ENCODE measurements at places on chromosomes 5 and 9.
A peak's percentile ranks its signal among the peaks of the same experiment; 100 is the strongest.

DNA sequence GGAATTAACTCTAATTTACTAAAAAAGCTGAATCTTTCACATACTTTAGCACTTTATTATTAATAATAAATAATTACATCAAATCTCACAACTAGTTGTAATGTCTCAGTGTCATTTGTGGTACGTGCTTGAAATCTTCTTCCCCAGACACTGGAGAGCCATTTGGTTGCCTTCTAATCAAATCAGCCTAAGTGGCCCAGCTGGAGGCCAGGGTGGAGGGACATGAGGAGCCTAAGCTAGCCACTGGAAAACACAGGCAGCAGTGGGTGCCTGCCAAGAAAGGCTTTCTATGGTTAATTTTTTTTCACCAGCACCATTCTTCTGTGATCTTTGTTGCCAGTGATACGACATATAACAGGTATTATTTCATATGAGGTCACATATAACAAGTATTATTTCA is 117.0 kb downstream of the ERCC6L2 start:
- H3K27me3 ChIP-seq = no peaks in the 10 kb centered on the region
- no peak overlapping the region for H3K27ac ChIP-seq
- DNase-seq = no peak
- H3K36me3 ChIP-seq = no peaks in the 10 kb centered on the region
- no peak overlapping the region for H3K4me3 ChIP-seq

GRCh38 chr5:178467205-178467567 is 123.0 kb downstream of the COL23A1 start:
- no peaks in the 10 kb centered on the region for H3K36me3 ChIP-seq
- H3K27me3 ChIP-seq = no peaks in the 10 kb centered on the region
- no peak for DNase-seq
- H3K4me1 ChIP-seq = no peaks in the 10 kb centered on the region

GRCh38 chr5:123089914-123090660 is 1.0 kb downstream of the PRDM6 start:
- no peak overlapping the region for H3K27ac ChIP-seq
- peak overlapping the region; percentile 47 for H3K4me3 ChIP-seq
- no peak for DNase-seq
- H3K4me1 ChIP-seq = peaks cover 4% of the 10 kb centered on the region

DNA sequence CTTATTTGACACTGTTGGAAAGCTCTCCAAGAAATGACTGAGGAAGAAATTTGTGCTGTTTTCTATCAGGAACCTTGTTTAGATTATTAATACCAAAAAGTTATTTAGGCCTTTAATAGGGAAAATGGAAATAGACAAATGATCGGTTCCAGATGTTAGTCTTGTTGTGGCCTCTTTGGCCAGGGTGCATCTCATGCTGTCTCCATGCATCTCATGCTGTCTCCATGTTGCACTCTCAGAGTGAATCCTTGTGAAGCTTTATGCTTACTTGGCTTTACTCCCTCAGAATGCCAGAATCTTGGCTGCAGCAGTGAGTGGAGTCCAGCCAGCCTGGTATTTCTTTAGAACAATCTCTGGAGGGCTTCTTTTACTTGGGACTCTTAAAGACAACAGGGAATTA is 185.5 kb downstream of the ARHGAP26 start:
- H3K36me3 ChIP-seq = no peaks in the 10 kb centered on the region

- no peaks in the 10 kb centered on the region for H3K27me3 ChIP-seq
- H3K27ac ChIP-seq = peak overlapping the region; percentile 98
- no peaks in the 10 kb centered on the region for H3K36me3 ChIP-seq
- DNase-seq = peak; percentile 95
These were observed 13.8 kb downstream of the GSN start for GRCh38 chr9:121281614-121282276.

DNA sequence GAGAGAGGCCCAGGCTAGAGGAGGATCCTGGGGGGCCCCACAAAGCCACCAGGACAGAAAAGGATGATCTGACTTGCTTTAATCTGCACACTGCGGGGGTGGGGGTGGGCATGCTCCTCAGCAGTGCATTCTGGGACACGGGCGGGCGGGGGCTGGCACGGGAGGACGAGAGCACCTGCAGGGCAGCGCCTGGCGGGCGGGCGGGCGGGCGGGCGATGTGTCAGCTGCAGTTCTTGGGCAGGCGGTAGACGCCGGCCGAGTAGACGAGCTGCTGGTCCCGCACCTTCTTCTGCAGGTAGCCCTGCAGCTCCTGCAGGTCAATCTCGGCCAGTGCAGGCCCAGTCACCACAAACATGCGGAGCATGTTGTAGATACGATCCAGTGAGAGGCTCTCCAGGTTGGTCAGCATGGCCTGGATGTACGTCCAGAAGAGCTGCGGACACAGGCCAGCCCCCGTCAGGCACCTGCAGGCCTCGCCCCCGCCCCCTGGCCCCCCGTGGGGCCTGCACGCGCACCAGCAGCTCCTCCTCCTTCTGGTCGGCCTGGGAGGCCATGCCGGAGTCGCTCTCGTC is 3.0 kb upstream of the TMEM210 start:
- no peaks in the 10 kb centered on the region for H3K36me3 ChIP-seq
- peaks cover 20% of the 10 kb centered on the region for H3K27me3 ChIP-seq
- peaks cover 9% of the 10 kb centered on the region for H3K4me1 ChIP-seq
- no peak overlapping the region for H3K4me3 ChIP-seq
- H3K27ac ChIP-seq = no peak overlapping the region
- DNase-seq = no peak

DNA sequence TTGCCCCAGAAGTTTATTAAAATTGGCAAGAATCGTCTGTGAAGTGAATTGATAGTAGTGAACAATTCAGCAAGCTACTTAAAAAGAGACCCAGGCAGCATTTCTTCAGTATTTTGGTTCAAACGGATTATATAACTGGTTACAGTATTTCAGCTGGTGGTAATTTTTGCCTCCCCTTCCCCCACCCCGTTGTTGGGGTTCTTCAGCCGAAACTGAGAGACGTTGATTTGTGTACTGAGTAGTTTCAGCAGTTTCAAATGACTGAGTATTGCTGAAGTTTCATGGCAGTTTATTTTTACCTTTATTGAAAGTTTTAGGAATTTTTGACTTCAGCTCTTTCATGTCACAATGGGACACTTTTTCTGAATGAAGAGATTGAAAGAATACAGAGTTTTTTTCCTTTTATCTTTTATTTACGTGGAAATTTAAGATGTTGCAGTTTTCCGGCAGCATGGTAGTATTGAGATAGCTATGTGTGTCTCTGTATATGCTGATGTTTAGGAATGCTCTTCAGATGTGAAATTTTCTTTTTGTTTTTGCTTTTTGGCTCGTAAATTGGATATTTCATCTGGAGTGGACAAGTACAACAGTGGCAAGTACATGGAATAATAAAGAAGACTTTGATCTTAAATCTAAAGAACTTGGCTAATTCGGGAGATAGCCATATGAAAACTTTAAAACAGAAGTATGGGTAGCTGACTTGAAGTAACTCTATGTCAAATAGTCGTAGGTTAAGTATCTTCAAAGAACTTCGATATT is 1.9 kb downstream of the GPBP1 start:
- no peaks in the 10 kb centered on the region for H3K27me3 ChIP-seq
- H3K4me1 ChIP-seq = no peaks in the 10 kb centered on the region
- peak overlapping the region; percentile 72 for H3K4me3 ChIP-seq
- peak overlapping the region; percentile 100 for H3K27ac ChIP-seq

GRCh38 chr9:116589392-116590354 is 97.4 kb upstream of the TRIM32 start:
- H3K27me3 ChIP-seq = no peaks in the 10 kb centered on the region
- H3K4me3 ChIP-seq = no peak overlapping the region
- DNase-seq = peak; percentile 58
- H3K36me3 ChIP-seq = no peaks in the 10 kb centered on the region
- no peak overlapping the region for H3K27ac ChIP-seq

- no peaks in the 10 kb centered on the region for H3K36me3 ChIP-seq
- no peak overlapping the region for H3K27ac ChIP-seq
- DNase-seq = no peak
- H3K27me3 ChIP-seq = no peaks in the 10 kb centered on the region
- no peak overlapping the region for H3K4me3 ChIP-seq
- H3K4me1 ChIP-seq = no peaks in the 10 kb centered on the region
These were observed 1.8 kb downstream of the ACER2 start for GRCh38 chr9:19410594-19410993.

- H3K4me3 ChIP-seq = no peak overlapping the region
- no peaks in the 10 kb centered on the region for H3K36me3 ChIP-seq
- H3K27me3 ChIP-seq = no peaks in the 10 kb centered on the region
- peaks cover 9% of the 10 kb centered on the region for H3K4me1 ChIP-seq
These were observed 5.0 kb downstream of the PDE6A start for GRCh38 chr5:149939546-149939945.

DNA sequence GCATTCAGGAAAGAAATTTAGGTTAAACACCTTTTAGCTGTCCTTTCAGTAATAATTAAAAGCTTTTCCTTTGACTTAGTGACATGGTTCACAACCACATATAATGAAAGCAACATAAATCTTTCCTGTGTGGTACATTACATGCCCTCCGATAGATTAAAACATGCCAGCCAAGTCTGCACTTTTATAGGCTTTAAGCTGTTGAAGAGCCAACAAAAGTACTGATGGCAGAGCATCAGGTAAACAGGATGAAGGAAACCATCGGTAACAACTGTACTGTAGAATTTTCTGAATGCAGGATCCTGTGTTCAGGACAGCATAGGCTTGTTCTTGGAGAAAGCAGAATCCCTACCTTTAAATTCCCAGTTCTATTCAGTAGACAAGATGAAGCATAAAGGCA is 226.6 kb downstream of the MLLT3 start:
- H3K27ac ChIP-seq = no peak overlapping the region
- H3K4me1 ChIP-seq = no peaks in the 10 kb centered on the region
- H3K27me3 ChIP-seq = no peaks in the 10 kb centered on the region
- no peak overlapping the region for H3K4me3 ChIP-seq
- H3K36me3 ChIP-seq = no peaks in the 10 kb centered on the region
- DNase-seq = no peak

GRCh38 chr5:107387526-107388140 is 283.1 kb downstream of the EFNA5 start:
- no peak for DNase-seq
- H3K36me3 ChIP-seq = no peaks in the 10 kb centered on the region
- H3K4me1 ChIP-seq = peaks cover 6% of the 10 kb centered on the region
- H3K27me3 ChIP-seq = no peaks in the 10 kb centered on the region
- H3K27ac ChIP-seq = no peak overlapping the region

Measured in colonic mucosa (tissue), 4 donors.